ENCODE measurements at places on chromosomes 2 and 18.

- no peak for DNase-seq
Observed at GRCh38 chr2:238202326-238203093, 985 bp downstream of the ILKAP start.

GRCh38 chr2:43034921-43035320, 191.5 kb downstream of the ZFP36L2 start:
- no peak for DNase-seq

DNA sequence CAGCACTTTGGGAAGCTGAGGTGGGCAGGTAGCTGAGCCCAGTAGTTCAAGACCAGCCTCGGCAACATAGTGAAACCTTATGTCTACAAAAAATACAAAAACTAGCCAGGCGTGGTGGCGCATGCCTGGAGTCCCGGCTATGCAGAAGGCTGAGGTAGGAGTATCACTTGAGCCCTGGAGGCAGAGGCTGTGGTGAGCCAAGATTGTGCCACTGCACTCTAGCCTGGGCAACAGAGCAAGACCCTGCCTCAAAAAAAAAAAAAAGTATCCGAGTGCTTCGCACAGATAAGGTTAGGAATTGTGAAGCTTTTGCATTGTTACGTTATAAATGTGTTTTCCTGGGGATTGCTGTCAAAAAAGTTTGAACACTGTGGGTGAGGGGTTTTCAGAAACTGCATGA, 4.1 kb downstream of the CTDSP1 start:
- DNase-seq: no peak

DNA sequence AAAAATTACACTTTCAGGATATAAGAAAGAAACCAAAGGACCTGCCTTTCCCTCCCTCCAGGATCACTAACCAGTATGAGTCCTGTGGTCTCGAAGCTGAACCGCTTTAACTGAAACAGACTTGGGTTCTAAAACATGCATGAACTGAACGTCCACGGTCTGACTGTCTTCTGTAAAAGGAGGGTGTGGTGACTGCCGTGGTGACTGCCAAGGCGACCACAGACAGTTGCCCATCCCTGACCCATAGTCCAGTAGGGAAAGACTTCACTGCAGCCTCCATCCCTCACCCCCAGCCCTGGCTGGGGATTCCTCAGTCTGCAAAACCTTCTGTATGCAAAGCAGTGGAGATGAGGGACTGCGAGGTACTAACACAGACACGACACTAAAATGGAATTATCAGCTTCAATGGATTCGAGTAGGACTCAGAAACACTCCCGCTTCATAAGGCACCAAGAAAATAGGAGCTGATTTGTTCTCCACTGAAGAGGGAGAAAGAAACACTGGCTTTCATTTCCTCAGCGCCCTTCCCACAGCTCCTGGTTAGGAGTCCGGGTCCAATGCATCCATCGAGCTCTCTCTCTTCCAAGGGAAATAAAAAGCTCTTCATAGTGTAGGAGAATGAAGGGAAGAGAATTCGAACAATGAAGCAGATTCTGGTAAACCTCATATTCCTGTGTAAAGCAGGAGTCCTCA, 197.2 kb downstream of the HDAC4 start:
- DNase-seq: no peak

- DNase-seq: no peak
Observed at GRCh38 chr18:54217624-54218023, 6.8 kb downstream of the MBD2 start.

DNA sequence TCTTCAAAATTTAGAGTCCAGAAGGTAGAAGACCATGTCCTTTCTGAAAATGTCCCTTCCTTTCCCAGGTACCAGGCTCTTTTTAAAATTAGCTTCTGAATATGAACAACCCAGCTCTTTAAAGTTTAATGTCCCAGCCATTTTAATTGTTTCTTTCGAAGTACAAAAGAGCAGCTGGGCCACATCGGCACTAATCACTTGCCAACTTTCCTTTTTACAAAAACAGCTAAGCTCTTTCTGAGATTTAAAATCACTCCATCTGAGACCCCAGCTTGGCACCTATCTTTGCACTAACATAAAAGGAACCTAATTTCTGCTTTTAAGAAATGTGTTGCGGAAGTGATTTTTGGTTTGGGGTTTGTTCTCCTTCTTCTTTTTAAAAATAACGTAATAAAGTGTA, 2.6 kb downstream of the BOD1L2 start:
- no peak for DNase-seq

- DNase-seq: no peak
Observed at GRCh38 chr2:53600815-53601214, 166.8 kb upstream of the CHAC2 start.

GRCh38 chr18:12645254-12645653, 12.7 kb downstream of the SPIRE1 start:
- DNase-seq: no peak

DNA sequence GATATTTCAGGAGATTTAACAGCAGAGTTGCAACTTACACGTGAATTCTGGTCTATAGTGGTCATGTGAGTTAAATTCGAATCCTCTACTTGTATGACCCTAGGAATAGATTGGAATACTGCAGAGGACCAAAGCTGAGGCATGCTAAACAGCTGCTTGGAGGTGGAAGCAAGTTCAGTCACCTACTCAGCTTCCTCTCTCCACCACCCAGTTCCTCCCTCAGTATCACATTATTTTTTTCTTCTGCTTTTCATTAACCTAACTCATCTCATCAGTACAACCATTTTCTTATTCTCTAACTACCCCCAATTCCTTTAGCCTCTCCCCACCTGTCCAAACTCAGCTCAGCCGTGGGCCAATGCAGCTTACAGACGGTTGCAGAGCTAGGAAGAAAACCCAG, 385.5 kb downstream of the SETBP1 start:
- DNase-seq: no peak

- no peak for DNase-seq
Observed at GRCh38 chr18:46712406-46712805, 44.4 kb downstream of the ST8SIA5 start.

DNA sequence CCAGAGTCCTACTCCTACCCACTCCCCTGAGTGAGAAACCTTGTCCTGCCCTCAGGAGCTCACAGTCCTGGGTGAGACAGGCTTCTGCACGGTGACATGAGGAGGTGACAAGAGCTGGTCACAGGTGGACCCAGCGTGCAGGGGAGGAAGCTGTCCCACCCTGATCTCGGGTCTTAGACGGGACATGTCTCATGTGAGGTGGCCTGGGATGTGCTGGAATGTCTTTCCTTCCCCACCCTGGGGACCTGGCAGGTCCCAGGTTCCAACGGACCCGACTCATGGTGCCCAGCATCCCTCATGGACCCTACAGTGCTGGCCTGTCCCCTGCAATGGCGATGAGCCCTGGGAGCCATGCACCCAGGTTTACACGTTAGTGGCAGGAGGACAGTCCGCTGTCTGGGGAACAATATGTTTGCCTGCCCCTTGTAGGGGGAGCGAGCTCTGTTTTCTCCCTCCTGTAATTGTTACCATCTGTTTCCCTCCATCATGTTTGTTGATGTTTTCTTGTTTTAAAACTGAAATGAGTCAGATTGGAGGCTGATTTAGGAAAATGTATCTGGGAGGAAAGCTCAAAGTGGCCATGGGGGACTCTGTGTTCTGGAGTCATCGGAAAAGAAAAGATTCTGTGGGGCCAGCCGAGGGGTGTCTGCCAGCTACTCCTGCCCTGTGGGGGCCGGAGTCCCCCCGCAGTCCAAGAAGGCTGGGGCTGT, 238.1 kb downstream of the KLHL29 start:
- no peak for DNase-seq

GRCh38 chr2:118878531-118879149, 31.2 kb upstream of the EN1 start:
- DNase-seq: no peak

GRCh38 chr2:85950743-85951142, 62.0 kb upstream of the ST3GAL5 start:
- DNase-seq: no peak

DNA sequence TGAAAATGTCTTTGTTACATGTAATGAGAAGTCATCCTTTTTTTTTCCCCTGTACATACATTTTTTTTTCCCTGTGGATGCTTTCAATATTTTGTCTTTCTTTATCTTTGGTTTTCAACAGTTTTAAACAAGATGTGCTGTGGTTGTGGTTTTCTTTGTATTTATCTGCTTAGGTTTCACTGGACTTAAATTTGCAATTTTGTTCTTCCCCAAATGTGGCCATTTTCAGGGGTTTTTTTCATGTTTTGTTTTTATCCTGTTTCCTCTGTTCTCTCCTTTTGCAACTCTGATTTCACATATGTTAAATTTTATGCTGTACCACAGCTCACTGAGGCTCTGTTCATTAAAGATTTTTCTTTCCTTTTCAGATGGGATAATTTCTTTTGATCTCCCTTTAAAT, 41.7 kb downstream of the GALNT1 start:
- no peak for DNase-seq

DNA sequence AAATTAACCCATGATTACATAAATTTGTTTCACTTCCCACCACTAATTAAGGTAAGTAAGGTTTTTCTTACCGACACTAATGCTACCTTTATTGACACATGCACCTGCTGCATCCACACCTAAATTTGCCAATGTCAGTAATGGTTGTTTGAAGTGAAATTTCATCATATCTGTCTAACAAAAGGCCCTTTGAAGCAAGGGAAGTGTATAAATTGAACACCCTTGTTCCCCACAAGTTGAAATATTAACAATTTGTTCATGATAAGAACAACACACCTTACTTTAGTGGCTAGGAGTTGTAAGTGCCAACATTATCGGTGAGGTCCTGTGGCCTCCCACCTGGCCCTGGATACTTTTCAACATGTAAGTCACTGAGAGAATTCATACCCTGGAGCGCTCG, 116.3 kb upstream of the CDCA7 start:
- DNase-seq: no peak

DNA sequence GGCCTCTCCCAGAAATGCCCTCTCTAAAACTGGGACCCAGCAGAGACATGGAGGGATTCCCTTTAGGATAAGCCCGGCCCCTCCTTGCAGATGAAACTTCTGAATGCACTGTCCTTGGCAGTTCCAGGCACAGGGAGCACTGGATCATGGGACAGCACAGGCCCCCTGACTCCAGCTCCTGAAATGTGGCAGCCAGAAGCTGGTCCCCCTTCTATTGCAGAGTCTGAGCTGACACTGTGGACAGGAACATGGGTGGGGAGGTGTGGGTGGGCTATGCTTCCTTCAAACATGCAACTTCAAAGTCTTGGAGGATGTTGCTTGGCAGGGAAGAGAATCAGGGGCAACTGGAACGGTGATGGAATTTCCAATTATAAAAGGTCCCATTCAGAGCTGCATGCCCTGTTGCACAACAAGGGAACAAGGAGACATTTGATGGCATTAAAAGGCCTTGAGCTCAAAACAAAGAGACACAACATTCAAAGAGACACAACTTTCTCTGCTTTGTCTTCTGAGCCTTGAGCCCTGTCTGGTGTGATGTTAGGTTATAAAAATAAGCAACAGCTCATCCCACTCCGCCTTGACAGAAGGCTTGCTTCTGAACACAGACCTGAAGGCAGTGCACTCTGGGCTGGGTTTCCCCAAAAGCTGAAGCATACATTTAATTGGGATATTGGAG, 239.0 kb downstream of the OSR1 start:
- no peak for DNase-seq

DNA sequence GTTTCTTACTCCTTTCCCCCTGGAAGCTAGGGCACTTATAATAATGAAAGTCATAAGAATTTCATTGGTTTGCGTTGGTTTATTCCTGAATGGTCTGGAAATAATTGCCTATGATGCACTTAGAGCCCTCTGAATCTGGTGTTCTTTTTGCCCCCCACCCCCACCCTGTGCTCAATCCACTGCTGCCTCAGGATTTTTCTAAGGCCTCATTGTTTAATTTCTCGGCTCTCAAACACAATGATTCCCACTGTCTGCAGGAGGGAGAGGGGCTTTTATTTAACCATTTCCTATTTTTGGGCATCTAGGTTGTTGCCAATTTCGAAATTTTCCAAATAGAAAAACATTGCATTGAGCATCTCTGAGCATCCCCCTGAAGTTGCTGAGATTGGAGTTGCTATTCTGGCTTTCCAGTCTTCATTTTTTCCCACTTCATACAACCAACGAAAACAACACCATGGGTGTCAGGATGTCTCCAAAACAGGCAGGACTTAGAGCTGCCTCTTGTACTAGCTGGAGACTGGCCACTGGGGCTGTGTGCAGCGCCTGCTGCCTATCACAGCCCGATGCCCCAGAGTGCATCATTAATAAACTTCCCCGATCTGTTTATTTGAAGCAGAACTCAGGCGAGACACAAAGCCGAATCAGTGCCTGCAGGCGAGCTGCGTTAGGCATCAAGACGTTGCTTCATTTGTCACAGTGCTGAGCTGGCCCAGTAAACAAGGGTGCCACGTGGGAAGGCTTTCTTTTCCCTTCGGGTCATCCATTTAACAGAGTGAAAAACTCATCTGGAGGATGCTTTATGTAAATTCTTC, 1.8 kb upstream of the PCARE start:
- no peak for DNase-seq

- no peak for DNase-seq
Observed at GRCh38 chr2:140711867-140712266, 1418.9 kb downstream of the LRP1B start.

GRCh38 chr18:45384137-45384961, 230.9 kb upstream of the SLC14A2 start:
- DNase-seq: peak; percentile 50

- peak; percentile 41 for DNase-seq
Observed at GRCh38 chr2:120461092-120461491, 115.2 kb downstream of the INHBB start.

GRCh38 chr18:13425357-13426091, 207.0 kb downstream of the LDLRAD4 start:
- DNase-seq: no peak

- no peak for DNase-seq
Observed at GRCh38 chr2:241489733-241490680, 18.4 kb downstream of the STK25 start.

- DNase-seq: no peak
Observed at GRCh38 chr18:75548353-75548905, 120.9 kb upstream of the SMIM21 start.

DNA sequence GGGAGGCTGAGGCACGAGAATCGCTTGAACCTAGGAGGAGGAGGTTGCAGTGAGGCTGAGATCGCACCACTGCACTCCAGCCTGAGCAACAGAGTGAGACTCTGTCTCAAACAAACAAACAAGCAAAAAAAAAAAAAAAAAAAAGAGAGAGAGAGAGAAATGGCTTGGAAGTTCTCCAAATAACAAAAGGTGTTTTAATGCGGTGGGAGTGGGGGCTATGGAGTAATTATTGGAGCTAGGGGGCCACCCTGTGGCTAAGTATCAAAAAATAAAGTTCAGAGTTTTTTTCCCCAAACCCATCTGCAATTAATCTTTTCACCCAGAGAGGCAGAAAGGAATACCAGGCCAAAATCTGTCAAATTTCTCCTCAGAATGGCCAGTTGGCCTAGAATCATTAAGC, 23.0 kb upstream of the CEP68 start:
- DNase-seq: no peak

- no peak for DNase-seq
Observed at GRCh38 chr2:39704540-39704939, 38.8 kb downstream of the TMEM178A start.

- no peak for DNase-seq
Observed at GRCh38 chr2:218754201-218754600, 27.7 kb upstream of the CYP27A1 start.
